Stimulated activated CD8-positive, alpha-beta memory T cell treated with anti-CD3 and anti-CD28 coated beads, Interleukin-15, amount 100 ng/mL, for 24 hours (primary cell): ENCODE measurements at places on chromosomes 16 and 17.
A peak's percentile ranks its signal among the peaks of the same experiment; 100 is the strongest.

DNA sequence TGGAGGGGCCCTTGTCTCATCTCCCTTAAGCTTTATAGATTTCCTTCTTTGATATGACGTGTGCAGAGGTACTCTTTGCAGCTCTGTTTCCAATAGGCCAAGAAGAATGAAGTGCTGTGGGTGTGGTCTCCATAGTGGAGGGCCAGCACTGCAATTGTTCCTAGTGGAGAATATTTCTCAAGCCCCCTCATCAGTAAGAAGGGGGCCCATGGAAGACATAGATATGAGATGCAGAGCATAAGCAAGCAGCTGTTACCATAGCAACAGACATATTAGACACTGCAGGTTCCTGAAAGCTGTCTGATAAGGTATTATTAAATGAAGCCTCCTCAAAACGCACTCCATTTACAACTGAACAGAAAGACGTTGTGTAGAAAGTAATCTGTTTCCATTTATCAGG is 240.7 kb downstream of the ZFHX3 start:
- DNase-seq = no peak

DNA sequence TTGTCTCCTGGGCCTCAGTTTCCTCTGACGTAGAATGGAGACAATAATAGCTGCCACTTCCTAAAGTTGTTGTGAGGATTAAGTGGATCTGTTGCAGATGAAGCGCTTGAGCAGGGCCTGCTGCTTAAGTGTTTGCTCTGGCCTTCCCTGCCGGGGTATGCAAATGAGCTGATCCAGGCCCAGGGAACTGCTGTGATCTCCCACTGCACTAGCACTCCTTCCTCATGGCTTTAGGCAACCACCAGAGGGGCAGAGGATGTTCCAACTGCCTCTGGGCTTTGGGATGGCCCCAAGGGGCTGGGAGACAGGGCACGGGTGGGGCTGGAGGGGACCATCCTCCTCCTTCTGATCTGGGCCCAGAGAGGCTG is 6.2 kb downstream of the SBK1 start:
- no peak for DNase-seq

DNA sequence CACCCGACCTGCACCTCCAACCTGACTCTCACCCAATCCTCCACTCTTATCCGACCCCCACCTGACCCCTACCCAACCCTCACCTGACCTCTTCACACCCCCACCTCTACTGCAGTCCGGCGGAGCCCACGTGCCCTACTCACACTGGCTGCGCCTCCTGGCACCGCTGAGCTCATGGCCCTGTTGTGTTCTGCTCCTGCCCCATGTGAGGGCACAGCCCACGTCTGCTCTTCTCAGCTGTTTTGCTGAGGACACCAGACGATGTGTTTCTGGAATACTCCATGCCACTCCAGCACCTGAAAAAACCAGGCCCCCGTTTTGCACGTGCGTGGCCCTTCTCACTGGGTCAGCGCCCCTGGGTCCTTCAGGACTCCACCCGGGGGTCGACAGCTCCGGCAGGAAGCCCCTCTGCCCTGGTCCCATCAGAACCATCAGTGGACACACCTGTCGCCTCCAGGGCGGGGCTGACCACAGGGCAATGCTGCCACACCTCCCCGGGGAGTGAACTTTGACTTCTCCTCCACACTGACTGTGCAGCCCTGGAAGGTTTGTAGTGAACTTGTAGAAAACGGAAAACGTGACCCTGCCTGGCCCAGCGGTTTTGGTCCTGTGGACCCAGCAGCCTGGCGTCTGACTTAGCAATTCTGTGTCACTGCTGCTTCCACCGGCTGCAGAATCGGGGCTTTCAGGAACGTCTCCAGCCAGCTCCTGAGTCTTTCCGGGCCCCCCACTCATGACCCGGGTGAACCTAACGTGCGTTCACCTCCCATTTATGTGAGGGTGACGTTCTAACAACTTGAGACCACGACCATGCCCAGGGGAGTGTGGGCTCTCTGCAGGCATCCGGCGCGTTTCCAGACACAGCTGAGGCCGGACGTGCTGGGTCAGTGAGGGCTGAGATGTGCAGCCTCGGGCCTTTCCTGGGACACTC is 5.7 kb upstream of the RAB40B start:
- no peak for DNase-seq

- DNase-seq = no peak
These were observed 21.5 kb upstream of the TNS4 start for GRCh38 chr17:40522961-40523310.

DNA sequence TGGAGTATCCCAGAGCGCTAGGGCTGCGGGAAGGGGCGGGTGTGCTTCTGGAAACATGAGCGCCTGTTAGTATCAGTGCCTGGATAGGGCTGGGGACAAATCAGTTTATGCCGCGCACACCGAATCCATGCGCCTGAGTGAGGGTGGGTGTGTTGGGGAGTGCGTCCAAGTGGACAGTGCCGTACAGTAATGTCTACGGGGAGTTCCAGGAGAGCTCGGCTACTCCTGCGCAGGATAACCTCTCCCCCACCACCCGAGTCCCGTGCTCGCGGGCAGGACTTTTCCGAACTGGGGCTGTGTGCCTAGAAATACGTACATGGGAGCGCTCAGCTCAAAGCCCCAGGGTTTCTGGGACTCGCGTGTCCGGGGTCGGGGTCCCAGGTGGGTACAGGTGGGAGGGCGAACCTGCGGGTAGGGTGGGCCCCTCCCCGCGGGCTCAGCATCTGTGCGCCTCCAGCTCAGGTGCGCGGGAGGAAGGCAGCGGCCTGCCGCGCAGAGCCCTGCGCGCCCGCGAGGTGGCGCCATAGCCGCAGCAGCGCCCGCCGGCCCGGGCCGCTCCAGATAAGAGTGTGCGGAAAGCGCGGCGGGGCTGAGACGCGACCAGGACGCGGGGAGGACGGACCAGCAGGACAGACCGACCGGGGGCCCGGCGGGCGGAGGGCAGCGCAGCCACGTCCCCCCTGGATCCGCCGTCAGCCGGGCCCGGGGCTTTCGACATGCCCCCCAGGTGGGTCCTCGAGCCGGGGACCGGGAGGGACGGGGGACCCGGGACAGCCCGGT is at the start of gene HIC1:
TSS of gene HIC1 (plus strand) at position 592 of the 780 bp plus-strand sequence. CDS start 1,588 bp downstream, outside the sequence.
- DNase-seq = peak; percentile 66

DNA sequence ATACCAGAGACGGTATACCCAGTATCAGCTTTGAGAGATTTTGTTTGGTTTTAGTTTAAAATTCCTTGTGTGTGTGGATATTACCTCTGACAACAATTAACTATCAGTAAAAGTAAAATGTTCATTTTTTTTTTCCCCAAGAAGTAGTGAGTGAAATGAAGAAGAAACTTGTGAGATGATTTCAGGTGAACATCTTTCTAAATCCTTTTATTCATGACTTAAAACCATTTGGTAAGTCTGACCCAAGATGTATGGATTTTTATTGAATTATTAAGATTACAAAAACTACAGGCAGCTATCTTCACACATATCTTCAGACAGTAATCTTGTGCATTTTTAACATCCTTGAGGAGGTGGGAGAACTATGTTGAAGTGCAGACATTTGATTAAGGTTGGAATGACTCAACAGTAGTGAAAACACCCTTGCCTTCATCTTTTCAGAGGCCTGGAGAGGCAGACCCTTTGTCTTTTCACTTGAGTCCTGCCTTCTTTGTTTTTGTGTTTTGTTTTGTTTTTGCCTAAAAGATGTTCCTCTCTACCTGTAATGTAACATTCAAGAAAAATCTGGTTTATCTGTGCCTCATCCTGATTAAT is 240.3 kb upstream of the TBX2 start:
- DNase-seq = no peak

DNA sequence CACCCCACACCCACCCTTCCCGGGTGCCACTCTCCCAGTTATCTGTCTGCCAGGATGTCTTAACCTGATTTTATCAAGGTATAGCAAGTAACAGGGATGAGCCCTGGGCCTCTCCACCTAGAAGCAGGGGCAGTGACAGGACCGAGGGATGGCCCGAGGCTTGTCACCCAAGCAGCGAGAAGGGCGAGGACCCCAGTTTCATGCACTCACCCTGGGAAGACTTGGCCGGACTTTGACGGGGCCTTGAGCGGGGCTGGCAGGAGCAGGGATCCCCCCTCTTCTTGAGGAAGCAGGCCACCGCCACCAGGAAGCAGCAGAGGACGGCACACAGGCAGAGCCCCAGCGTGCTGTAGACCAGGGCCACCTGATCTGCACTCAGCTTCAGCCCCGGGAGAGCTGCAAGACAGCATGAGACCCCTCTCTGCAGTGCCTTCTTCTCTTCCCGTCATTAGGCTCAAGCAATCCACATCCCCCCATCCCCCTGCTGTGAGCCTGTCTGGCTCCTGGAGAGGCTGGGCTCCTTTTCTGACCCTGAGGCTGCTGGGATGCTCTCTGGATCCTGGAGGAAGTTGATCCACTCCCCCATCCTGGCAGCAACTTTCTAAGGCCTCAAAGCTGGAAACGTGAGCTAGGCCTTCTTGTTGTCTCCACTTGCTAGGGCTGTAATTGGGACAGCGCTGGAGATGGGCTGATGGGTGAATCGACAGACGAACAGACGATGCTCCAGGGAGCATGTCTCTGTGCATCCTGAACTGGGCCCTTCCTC is 31.6 kb downstream of the TNFRSF13B start:
- no peak for DNase-seq

DNA sequence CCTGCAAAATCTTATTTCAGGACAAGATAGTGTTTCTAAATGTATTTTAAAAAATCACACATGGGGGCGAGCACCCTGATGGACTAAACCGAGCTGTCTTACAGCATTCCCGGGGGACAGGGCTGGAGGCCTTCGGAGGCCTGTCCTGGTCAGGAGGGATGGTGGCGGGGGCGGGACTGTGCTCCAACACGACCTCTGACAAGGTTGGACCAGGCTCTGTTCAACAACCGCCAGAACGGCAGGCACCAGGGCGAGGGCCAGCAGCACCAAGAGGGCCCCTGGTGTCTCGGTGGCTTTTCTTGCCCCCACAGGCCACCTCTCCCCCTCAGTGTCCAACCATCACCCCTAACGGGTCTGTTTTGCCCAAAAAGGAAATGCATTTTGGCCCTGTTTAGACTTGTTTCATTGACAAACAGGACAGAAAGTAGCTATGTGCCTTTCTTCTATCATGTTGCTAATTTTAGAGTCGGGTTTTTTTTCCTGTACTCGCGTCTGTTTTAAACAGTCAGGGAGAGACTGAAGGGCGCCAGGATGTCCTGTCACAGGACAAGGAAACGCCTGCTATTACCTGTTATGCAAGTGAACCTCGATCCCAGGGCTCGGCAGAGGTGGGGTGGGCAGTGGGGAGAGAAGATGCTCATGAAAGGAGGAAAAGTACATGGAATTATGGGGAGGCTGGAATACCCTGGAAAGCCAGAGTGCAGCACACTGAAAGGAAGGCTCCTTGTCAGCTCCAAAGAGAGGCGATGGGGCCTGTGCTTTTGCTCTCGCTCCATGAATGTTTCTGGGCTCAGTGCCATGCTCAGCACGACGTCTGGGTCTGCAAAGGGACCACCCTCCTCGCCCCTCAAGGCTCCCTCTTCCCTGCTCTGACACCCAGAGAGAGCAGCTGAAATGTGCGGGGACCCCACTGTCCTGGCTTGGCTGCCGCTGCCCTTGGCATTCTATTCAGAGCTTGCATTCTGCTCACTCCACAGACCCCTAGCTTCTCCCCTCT is 11.9 kb downstream of the TMEM204 start:
- no peak for DNase-seq

DNA sequence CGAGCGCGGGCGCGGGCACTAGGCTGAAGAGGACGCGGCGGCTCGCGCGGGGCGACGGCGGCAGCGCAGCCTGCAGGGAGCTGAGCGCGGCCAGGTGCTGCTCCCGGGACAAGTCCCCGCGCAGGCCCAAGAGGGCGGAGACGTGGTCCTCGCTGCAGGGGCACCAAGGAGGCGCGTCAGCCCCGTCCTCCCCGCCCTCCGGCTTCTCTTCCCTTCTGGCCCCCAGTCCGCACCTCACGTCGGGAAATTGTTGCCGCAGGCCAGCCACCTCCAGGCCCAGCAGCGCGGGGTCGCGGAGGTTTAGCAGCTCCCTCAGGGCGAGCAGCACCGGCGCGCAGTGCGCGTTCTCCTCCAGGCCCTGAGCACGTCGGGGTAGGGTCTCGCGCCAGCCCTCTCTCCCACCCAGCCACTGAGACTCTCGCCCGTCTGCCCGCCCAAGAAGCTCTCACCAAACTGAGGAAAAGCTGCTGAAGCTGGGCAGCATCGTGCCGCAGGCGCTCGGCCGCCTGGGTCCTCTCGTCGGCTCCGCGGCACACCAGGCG is 761 bp upstream of the MATCAP1 start:
- no peak for DNase-seq

- DNase-seq = no peak
These were observed 2.1 kb downstream of the SOX9 start for GRCh38 chr17:72122765-72123529.

DNA sequence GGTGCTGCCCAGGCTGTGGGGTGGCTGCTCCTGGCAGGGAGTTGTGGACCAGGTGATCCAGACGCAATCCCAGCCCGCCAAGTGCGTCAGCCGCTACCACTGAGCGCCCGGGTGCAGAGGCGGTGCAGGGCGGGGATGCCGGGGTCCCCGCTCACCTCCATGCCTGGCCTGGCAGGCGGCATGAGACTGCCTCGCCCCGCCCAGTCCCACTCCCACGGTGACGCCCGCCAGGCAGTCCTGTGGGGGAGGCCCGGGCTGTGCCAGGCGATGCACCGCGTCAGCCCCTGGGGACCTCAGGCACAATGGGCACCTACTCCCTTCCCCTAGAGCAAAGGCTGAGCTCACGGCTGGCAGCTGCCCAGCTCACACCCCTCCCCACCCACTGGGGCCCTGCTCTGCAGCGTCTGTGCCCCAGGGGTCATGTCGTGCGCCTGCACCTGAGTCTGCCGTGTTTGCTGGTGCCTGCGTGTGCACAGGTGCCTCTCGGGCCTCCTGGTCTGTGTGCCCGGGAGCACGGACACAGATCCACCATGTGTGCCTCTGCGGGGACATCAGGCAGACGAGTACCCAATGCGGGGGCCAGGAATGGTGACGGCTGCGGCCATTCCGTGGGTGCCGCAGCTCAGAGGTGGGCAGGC is 5.3 kb downstream of the RPUSD1 start:
- no peak for DNase-seq

DNA sequence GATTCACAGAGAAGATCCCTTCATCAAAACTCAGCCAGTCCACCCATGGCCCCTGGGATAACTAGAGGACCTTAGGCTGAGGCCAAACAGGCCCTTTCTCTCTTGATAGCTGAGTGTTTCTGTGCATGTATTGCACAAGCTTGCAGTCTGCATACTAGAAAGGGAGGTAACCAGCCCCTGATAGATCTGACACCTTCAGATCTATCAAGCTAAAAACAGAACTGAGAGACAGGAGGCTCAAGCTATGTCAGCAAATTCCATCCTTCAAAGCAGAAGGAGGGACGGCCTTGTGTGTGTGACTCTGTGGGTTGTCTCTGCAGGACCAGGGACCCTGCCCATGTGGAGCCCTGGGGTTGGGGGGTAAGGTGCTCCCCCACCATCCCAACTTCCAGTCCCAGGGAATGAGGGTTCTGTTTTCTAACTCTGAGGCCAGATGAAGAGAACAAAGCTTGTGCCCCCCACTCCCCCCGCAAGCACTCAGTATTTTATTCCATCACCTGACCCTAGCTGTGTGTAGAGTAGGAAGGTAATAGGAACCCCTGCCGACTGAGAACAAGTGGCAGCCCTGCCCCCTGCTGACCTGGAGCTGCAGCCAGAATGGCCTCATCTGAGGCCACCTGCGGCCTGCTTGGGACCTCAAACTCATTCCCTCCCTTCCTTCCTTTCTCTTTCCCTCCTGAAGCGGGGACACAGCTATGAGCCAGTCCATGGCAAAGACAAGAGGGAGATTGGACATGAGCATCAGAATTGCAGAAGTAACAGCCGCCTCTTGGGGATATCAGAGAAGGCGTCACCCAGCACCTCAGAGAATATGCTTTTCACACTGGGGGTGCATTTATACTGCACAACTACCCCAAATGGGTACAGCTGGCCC is 63.8 kb downstream of the SMPD3 start:
- DNase-seq = no peak
